NCI-H1694 (cell line): ENCODE measurements at places on chromosomes 1 and 21.

GRCh38 chr1:88990426-88990825 is 2.0 kb downstream of the KYAT3 start:
- no peak for DNase-seq

DNA sequence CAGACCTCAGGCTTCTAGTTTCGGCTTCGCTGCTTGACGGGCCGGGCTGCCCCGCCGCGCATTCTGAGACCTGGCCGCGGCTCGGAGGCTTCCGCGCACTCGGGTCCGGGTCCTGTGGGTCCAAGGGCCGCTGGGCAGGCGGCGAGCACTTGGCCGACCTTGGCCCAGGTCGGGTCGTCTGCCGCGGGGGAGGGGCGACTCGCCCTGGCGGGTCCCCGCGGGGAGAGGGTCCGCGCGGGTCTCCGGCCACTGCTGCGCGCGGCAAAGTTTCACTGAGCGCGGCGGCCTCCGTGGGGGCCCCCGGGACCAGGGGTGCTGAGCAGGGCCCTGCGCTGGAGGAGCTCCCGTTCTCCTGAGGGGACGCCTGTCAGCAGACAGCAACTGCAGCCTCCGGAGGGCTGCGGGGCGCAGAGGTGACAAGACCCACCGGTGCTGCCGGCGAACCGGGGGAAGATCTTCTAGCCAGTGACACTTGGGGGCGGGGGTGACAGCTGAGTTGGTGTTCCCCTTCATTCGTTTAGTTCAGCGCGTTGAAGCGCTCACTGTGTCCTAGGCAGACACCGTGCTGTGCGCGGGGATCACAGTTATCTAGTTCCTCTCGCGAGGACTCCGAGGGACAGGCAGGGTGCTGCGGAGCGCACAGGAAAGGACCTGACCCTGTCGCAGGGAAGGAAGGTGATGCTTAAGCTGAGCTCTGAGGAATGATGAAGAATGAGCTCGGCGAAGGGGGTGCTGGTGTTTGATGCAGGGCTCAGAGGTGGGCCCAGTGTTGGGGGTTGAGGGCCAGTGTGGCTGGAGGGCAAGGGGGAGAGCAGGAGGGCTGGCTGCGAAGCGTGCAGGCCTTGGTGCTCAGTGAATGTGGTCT is 725 bp downstream of the MTFR1L start:
- DNase-seq = no peak

- DNase-seq = no peak
Observed at GRCh38 chr1:47913225-47913823, 83.9 kb downstream of the TRABD2B start.

- no peak for DNase-seq
Observed at GRCh38 chr1:237226177-237226944, 184.4 kb downstream of the RYR2 start.

GRCh38 chr1:181655756-181656155 is 172.4 kb downstream of the CACNA1E start:
- no peak for DNase-seq

- DNase-seq = no peak
Observed at GRCh38 chr1:41368801-41369200, 7.6 kb downstream of the FOXO6 start.

DNA sequence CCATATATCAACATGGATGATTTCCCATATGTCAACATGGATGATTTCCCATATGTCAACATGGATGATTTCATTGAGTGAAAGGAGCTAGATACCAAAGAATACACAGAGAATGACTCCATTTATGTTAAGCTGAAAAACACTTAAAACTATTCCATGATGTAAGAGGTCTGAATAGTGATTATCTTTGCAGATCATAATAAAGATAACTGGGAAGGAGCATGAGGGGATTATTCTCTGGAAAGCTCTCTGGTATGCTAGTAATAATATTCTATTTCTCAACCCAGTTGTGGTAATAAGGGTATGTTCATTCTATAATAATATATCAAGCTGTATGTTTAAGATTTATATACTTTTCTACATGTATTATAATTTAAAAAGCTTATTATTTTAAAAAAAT is 14.1 kb downstream of the SYNJ1 start:
- no peak for DNase-seq

GRCh38 chr1:203451836-203452784 is 23.5 kb upstream of the PRELP start:
- DNase-seq = no peak
